ENCODE measurements at places on chromosomes 3 and 15. TPM values are rescaled to one million over a fixed set of nuclear protein-coding genes. Genes with fewer than 3 reads are reported as not detected.

The KBTBD13 gene
- not detected for polyA plus RNA-seq

The SYNM gene
- not detected for polyA plus RNA-seq

The NAALADL2 gene
- 10.8 TPM for polyA plus RNA-seq

DNA sequence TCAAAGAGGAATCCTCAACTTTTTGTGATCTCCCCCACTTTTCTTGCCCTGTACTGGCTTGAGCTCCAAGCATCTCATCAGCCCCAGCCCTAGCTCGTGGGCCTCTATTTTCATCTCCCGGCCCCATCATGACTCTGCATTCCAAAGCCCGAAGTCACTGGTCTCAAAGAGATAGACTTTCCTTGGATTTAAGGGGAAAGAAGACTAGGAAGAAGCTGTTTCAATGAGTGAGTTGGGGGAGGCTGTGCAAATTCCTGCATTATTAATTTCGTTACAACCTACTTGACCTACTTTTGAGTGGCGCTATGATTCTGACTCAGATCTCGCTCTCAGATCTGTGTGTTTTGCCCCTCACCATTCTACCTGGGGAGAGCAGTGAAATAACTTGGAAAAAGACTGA, 266.6 kb upstream of the TBL1XR1 start:
- no peak for DNase-seq

DNA sequence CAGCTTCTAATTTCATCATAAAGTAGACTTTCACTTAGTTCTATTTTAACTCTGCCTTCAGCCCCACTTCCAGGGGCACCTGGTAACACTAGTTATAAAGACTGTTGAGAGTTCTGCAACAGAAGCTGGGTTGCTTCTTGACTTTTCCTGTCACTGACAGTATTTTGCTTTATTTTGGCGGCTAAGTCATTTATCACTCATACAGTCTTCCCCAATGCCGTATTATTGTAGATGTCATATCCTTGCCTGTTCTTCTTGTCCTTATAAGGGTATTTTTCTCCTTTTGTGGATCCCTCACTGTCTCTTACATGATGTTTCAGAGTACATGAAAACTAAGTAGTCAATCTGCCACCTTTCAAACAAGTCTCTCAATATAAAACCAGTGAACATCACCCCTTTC, 369.0 kb upstream of the PPP2R3A start:
- DNase-seq: no peak

DNA sequence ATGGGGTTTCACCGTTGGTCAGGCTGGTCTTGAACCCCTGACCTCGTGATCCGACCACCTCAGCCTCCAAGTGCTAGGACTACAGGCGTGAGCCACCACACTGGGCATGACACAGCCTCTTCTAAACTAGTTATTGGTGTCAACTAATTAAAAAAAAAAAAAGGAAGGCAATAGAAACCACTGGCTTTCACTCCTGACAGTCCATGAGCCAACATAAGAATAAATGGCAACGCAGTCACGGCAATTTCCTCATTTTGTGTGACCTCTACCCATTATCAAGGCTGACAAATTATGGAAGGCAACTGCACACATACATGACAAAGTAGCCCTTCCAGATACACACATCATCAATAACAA, 5.9 kb downstream of the ARHGEF3 start:
- DNase-seq: no peak

DNA sequence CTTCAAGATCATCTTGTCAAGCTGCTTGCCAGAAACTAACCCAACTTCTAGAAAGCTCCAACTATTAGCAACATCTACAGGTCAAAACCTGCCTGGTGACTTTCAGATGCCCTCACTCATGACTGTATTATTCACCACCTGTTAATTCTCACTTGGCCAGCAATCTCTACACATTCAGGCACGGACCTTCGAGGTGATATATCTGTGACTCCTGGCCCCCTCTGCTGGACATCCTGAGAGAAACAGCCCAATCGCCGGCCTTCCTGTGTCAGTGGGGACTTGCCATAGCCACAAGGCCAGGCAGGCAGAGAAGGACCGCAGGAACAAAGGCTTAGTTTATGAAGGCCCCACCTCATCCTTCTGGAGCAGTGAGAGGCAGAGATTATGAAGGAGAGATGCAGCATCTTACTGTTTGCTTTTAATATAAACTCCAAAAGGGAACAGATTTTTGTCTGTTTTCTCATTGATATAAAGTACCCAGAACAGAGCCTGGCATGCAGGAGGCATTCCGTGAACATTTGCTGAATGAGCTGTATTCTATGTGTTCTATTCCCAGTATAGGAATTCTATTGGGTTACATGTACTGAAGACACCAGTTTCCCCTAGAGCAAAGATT, 24.4 kb upstream of the OCA2 start:
- no peak for DNase-seq

DNA sequence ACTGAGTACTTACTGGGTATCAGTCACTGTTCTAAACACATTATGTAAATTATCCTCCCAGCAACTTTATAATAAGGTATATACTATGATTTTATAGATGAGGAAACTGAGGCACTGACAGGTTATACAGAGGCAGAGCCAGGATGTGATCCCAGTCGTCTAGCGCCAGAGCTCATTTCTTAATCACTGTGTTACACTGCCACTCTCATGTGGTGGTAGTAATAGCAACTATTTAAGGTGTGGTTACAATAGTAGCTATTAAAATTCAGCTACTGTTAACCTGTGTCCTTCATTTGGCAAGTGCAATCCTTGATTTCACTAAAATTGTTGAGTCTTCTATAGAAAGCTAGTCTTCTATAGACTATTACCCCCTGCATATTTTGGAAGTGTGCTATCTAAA, 43.1 kb upstream of the TRPC1 start:
- DNase-seq: no peak

- no peak for DNase-seq
These were observed 65.8 kb downstream of the MB21D2 start for GRCh38 chr3:192851821-192852372.

- no peak for DNase-seq
These were observed 413.6 kb upstream of the GRM7 start for GRCh38 chr3:6447166-6447801.

DNA sequence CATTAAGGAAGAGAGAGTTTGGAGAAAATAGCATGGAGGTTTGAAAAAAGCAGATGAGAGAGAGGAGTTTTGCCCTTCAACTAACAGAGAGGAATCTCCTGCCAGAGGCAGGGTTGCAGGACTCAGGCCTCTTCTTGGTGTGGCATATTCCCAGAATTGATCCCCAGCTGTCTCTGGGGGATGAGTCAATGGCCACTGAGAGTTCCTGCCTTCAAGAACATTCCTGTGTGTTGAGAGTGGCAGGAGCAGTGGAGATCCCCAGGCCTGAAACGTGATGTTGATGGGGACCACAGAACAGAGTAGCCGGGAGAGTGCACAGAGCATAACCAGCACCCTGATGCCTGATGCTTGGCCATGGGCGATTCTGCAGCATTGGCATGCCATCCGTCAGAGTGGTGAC, 348.4 kb upstream of the THBS1 start:
- DNase-seq: no peak

DNA sequence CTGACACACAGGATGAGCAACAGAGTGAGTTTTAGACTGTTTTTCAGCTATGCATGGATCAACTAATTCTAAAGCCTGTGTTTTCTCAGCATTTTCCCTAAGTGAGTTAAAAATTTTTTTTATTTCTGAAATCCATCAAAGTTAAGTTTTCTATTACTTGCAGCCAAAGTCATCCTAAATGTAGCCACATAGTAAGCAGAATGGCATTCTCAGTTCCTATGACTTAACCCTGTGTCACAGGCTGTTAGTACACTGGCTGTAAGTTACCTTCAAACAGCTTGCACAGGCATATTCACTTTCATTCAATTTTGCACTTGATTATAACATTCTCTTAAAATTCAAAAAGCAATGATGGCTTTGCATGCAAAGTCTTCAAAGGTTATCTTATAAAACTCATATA, 368.2 kb downstream of the OCA2 start:
- DNase-seq: no peak

Data from GM12878 (cell line).